ENCODE measurements at places on chromosomes 4 and X.

GRCh38 chr4:145623831-145624230, 4.6 kb downstream of the MMAA start:
- no peak for DNase-seq

GRCh38 chr4:105148776-105149175, 2.1 kb downstream of the TET2 start:
- DNase-seq = no peak

GRCh38 chr4:4574792-4575191, 32.9 kb upstream of the STX18 start:
- DNase-seq = no peak

- DNase-seq = no peak
Observed at GRCh38 chr4:6071959-6072720, 53.9 kb upstream of the C4orf50 start.

DNA sequence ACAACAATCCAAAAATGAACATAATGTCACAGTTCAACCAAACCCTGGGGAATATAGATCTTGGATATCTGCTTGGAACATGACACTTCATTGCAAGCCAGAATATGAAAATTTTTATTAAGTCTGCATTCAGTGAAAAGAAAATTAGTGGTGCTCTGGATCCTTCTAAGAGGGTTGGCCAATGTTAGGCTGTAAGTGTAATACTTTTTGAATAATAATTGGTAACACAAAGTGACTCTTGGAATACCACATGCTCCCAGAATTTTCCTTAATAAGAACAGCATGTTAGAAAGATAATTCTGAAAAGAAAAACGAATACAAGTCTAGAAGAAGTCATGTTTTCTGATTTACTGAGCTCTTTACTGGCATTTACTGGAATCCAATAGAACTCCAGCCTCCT, 175.8 kb downstream of the RASL11B start:
- DNase-seq = no peak

- no peak for DNase-seq
Observed at GRCh38 chr4:110905367-110905766, 282.5 kb upstream of the PITX2 start.

DNA sequence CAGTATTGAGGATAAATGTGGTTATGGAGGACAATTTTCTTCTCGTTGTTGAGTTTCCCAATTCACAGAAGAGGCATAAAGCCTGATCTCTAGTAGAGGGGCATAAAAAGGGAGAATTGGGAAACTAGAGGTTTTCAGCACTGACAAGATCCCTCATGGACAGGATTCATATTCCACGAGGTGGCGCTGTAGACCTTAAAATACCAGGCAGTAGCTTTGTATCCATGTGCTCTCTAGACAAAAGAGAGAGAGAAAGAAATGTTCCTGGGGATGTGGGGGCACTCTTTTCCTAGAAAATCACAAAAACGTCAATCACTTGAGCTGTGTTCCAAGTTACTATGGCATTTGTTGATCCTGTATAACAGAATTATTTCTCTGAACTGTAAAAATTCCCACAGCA, 128.3 kb downstream of the MAGEE1 start:
- DNase-seq = no peak

All from stimulated activated CD4-positive, alpha-beta T cell treated with anti-CD3 and anti-CD28 coated beads, Interleukin-15, amount 100 ng/mL, for 1 hour (primary cell).